ENCODE measurements at places on chromosomes 13 and 19.

- DNase-seq: no peak
Observed at GRCh38 chr19:5792224-5792623, 1.3 kb upstream of the DUS3L start.

GRCh38 chr13:35920816-35921215, 210.4 kb downstream of the DCLK1 start:
- DNase-seq: no peak

- no peak for DNase-seq
Observed at GRCh38 chr19:55355213-55355821, 798 bp upstream of the COX6B2 start.

GRCh38 chr13:68872338-68872737, 1235.3 kb upstream of the ATXN8OS start:
- DNase-seq: no peak

DNA sequence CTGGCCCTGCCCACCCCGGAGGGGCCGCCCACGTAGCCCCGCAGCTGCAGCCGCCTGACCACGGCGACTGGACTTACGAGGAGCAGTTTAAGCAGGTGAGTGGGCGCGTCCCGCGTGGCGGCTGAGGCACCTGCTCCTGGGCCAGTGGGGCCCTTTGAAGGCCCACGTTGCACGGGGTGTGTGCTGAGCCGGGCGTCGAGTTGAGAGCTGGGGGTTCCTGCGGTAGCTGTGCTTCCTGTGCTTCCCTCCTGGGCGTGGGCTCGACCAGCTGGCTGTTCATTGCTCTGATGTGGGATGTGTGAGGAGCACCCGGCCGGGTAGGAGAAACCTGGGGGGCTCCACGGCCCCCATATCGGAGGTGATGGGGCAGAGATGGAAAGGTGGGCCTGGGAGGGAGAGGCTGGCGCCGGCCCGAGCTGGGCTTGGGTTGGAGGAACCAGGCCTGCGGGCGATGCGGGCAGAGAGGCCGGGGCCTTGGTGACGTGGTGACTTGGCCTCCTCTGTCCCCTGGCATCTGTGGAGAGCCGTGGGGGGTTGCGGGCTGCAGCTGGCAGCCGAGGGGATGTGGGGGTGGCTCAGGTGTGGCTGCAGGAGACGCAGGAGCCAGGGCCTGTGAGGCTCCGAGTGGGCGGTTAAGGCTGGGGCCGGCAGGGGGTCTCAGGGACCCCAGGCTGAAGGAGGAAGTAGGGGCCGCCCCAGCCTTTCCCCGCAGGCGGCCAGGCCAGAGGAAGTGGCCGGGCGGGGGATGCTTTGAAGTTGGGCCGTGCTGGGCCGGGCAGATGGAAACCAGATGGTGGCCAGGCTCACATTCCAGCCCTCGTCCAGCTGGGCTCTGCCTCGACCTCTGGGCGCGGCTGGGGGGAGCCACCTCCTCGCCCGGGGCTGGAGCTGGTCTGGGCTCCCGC, 7.1 kb downstream of the ARID3A start:
- peak; percentile 78 for DNase-seq

- DNase-seq: no peak
Observed at GRCh38 chr13:26168237-26168814, 53.8 kb downstream of the RNF6 start.

- peak; percentile 10 for DNase-seq
Observed at GRCh38 chr13:28657784-28658538, 969 bp upstream of the POMP start.

- DNase-seq: no peak
Observed at GRCh38 chr19:747432-748273, 3.3 kb upstream of the MISP start.

GRCh38 chr13:31242367-31242766, 42.6 kb downstream of the B3GLCT start:
- no peak for DNase-seq

DNA sequence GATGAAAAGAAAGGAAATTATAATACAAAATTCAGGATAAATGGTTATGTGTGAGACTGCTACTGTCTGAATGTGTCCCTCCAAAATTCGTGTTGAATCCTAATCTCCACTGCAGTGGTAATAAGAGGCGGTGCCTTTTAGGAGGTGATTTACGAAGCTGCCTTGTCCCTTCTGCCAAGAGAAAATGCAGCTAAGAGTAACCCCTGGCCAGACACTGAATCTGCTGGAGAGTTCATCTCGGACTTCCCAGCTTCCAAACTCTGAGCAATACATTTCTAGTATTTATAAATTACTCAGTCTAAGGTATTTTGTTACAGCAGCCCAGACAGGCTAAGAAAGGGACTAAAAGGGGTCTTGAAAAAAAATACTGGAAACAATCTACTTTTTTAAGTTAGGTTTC, 152.6 kb downstream of the KLF12 start:
- no peak for DNase-seq

DNA sequence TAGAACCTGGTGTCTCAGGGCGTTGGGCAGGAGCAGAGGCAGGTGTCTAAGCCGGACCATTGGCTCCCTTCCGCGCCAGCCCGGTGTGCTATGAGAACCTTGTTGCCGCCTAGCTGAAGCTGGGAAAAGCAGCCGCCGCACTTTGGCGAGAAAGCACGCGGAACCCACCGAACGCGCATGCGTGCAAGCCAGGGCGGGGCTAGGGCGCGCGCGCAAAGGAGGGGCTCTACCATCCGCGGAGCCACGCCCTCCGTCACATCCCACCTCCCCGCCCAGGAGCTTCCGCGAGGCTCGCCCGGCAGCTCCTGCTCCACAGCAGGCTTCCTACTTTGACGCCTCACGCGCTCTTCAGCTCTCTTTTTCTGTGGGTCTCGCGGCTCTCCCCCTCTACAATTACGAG, 51.3 kb downstream of the WDR87 start:
- DNase-seq: peak; percentile 94

DNA sequence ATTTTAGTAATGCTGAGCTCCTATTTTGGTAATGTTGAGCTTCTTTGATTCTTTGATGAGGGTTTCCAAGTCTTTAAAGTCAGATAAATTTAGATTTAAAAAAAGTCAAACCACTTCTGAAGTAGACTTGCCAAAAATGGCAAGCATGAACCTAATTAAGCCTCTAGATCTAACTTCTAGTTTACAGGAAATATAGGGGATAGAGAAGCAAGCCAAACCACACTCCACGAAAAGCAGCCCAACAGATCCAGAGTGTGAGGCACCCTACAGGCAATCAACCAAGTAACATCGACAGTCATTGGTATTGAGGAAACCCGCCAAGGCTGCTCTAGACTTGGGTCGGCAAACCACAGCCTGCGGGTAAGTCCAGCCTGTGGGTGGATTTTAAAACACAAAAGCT, 3.7 kb downstream of the GGACT start:
- no peak for DNase-seq

DNA sequence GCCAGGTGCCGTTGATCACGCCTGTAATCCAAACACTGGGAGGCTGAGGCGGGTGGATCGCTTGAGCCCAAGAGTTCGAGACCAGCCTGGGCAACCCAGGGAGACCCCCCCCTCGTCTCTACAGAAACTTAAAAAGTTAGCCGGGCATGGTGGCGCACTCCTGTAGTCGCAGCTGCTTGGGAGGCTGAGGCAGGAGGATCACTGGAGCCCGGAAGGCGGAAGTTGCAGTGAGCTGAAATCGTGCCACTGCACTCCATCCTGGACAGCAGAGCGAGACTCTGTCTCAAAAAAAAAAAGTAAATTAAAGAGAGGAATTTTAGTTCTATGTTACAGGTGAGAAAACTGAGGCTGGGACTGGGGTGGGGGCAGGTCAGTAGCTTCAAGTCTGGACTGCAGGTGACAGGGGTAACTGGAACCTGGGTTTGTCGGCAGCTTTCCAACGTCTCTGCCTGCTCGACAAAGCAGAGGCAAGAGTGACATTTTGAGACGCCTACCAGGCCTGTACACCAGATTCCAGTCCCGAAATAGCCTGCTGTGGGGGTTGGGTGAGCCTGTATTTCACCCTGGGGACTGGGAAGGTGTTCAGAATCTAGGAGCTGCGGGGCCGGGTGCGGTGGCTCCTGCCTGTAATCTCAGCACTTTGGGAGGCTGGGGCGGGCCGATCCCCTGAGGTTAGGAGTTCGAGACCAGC, 1.2 kb downstream of the SELENOW start:
- no peak for DNase-seq

DNA sequence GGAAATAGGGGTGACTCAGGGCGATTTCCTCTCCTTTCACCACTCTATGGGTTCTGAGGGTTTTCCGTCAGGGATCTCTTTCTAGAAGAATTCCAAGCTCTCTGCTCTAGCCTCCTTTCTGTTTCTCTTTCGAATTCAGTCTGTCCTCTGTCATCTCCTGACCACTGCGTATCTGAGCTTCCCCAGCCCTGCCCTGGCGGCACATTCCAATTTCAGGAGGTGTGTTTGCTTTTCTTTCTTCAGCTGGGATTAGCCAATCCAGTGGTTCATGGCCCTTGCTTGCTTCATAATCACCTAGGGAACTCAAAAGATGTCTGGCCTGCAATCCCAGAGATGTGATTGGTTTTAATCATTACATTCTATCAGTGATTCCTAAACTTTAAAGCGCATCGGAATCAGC, 9.4 kb downstream of the IFNL2 start:
- DNase-seq: no peak

- DNase-seq: no peak
Observed at GRCh38 chr13:66214467-66214866, 1015.7 kb downstream of the PCDH9 start.

GRCh38 chr19:38912600-38913514, 871 bp upstream of the CCER2 start:
- no peak for DNase-seq

DNA sequence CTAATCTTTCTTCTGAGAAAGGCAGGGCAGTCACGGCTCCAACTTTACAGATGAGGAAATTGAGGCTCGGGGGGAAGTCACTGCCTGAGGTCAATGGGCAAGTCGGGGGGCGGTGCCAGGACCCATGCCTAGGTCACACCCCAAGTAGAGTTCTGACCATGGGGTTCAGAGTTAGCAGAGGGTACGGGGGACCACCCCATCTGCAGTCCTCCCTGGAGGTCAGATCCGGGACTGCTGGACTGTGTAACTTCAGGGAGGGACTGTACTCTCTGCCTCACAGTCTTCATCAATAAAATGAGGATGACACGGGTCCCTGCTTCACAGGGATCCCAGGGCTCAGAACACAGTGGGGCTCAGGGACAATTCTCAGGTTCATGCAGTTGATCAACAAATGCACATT, 7.7 kb downstream of the SLC5A5 start:
- DNase-seq: no peak

DNA sequence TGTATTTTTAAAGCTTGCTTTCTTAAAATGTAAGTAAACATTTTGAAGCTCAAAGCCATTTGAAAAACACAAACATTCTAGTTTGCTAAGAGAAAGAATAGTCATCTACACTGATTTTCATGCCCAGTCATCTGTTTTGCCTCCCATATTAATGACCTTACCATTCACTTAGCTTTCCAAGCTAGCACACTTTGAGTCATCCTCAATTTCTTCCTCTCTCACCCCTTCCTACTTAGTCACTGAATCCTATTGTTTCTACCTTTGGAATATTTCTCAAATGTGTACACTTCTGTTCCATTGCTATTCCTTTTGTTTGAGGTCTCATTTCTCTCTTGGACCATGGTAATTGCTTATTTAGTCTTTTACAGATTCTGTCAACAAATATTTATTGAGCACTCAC, 7.3 kb upstream of the HS6ST3 start:
- no peak for DNase-seq

GRCh38 chr13:107217251-107217650, 649.3 kb upstream of the ARGLU1 start:
- peak; percentile 27 for DNase-seq

- no peak for DNase-seq
Observed at GRCh38 chr19:49677231-49677900, at the start of gene PRMT1. Gene PRMT1, plus strand, starts transcription at chr19:49677271. Its CDS starts 10 bp downstream, at chr19:49677281.

GRCh38 chr13:51867062-51867461, 5.3 kb downstream of the CCDC70 start:
- no peak for DNase-seq

GRCh38 chr19:29439688-29440550, 85.9 kb upstream of the VSTM2B start:
- no peak for DNase-seq

DNA sequence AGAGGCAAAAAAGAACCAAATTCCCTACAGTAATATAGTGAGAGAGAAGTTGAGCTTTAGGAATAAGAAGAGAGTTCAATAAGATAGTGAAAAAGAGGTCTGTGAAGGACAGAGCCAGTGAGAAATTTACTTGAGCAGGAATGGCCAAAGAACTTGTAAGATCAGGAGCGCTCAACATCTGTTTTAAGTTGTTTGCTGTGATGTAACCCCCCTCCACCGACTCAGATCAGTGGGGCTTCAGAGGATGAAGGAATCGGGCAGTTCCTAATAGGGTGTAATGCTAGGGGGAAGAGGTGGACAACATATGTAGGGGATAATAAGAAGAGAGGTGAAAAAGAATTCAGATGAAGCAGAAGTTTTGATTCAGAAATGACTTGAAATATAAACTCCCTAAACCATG, 85.3 kb upstream of the FNDC3A start:
- DNase-seq: no peak

- DNase-seq: no peak
Observed at GRCh38 chr19:28228854-28229253, 984.1 kb downstream of the UQCRFS1 start.

- no peak for DNase-seq
Observed at GRCh38 chr13:54016542-54016941, 987.9 kb downstream of the OLFM4 start.

- DNase-seq: no peak
Observed at GRCh38 chr13:21673539-21673788, 2.6 kb downstream of the FGF9 start.

DNA sequence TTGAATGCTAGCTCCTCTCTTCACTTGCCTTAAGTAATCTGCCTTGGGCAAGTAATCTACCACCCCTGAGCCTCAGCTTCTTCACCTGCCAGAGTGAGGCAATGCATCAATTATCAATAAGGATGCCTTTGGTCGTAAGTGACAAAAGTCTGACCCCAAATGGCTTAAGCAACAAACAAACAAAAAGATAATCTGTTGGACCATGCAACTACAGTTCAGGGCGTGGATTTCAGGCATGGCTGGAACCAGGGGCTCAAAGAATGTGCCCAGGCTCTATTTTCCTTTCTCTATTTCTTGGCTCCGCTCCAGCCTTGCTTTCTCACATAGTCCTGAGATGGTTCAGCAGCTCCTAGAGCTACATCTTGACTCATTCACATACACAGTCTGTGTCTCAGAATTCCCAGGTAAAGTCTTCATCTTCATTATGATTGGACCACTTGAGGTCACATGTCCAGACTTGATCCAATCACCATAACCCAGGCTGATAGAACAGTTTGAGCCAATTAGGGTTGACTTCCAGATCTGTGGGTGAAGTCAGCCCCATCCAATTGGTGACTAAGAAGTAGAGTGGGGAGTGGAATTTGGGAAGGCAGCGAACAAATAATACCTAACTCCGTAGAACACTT, 29.6 kb downstream of the ACSBG2 start:
- no peak for DNase-seq
